SW 1271 (cell line): ENCODE measurements at places on chromosomes 7 and 10.
A peak's percentile ranks its signal among the peaks of the same experiment; 100 is the strongest.

DNA sequence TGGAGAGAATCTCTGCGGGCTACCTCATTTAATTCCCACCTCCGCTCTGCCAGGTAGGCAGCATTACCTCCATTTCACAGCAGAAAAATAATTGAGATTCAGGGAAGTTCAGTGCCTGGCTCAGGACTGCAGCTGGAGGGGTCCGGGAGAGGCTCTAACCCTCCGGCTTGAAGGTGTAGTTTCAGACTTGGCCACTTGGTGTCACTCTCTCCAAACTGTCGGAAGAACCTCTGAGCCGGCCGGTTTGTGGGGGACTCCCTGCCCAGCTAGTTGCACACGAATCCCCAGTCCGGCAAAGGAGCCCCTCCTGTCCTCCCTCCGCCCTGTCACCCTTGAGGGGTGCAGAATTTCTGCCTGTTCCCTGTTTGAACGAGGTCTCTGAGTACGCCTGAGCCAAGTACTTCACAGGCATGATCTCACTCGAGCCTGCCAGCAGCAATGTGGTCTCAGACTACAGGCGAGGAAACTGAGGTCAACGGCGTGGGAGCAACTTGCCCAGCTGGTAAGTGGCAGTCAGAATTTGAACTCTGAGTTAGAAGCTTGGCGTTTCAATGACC, 144.7 kb upstream of the ZNF716 start:
- no peak for DNase-seq

DNA sequence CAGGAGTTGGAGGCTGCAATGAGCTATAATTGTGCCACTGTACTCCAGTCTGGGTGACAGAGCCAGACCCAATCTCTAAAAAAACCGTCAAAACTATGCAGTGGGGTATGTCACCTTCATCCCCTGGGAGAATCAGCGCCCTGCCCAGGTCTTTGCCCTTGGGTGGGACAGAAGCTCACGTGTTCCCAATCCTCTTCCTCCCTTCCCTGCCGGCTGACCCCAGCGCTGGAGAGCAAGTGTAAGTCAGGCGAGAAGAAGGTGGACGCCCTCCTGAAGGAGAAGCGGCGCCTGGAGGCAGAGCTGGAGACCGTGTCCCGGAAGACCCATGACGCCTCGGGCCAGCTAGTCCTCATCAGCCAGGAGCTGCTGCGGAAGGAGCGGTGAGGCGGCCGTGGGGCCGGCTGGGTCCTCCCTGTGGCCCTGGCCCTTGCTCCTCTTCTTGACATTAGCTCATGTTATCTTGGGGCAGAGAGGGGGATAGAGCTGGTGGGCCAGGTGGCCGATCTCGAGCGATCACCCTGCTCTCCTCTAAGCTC, 64.8 kb upstream of the GTF2IRD1 start:
- no peak for DNase-seq

DNA sequence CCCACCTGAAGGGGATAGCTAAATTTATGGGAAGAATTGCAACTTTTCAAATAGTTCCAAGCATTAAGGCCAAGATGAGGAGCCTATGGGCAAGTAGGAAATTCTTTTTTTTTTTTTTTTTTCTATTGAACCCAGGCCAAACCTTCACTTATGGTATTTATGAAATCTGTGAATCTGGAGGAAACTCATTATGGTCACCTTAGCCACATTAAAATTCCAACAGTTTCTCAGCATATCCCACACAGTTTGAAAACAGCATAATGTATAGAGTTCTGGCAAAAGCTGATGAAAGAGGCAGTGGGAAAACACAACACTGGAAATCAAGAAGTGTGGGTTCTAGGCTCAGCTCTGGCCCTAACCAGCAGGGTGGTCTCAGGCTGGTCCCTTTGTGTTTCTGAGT, 236.9 kb downstream of the PTEN start:
- no peak for DNase-seq

DNA sequence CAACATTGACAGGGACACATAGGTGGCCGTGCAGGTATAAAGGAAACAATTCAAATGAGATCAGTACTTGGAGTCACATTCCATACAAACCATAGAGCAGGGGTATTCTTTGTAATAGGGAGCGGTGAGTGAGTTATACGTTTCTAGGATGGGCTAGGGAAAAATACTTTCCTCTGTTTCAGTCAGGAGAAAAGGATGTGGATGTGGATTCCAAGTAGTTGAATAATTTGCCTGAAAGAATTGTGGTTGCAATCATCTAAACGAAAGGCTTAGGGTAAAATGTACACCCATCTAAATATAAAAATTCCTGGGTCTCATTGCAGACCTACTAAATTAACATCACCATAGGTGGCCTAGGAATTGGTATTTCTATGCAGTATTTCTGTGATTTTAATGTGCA, 270.7 kb upstream of the IGFBP3 start:
- DNase-seq = no peak

DNA sequence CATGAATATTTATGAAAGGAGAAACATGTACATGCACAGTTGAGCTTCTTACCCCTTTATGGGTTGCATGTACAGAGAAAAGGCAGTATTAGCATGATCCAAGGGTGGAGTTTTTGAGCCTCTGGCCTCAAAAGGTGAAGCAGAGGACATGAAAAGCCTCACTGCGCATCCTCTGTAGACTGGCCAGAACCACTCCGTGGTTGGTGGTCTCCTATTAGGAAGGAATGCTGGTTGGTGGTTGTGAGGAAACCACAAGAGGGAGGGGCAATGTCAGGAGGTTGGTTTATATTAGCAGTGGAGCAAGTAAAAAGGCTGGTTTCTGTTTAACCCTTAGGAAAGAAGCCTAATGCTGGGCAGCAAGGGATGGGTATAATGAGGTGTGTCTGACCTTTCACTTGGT, 37.5 kb downstream of the AHCYL2 start:
- no peak for DNase-seq

GRCh38 chr7:7051206-7051877, 131.0 kb upstream of the C1GALT1 start:
- DNase-seq = peak; percentile 4

- DNase-seq = no peak
Measured at GRCh38 chr10:97904018-97904381, 54.4 kb downstream of the GOLGA7B start.

GRCh38 chr7:106420736-106421135, 136.0 kb upstream of the NAMPT start:
- no peak for DNase-seq

- no peak for DNase-seq
Measured at GRCh38 chr10:22824520-22824919, 103.3 kb upstream of the ARMC3 start.

- no peak for DNase-seq
Measured at GRCh38 chr7:116164552-116165306, 45.6 kb upstream of the TES start.

DNA sequence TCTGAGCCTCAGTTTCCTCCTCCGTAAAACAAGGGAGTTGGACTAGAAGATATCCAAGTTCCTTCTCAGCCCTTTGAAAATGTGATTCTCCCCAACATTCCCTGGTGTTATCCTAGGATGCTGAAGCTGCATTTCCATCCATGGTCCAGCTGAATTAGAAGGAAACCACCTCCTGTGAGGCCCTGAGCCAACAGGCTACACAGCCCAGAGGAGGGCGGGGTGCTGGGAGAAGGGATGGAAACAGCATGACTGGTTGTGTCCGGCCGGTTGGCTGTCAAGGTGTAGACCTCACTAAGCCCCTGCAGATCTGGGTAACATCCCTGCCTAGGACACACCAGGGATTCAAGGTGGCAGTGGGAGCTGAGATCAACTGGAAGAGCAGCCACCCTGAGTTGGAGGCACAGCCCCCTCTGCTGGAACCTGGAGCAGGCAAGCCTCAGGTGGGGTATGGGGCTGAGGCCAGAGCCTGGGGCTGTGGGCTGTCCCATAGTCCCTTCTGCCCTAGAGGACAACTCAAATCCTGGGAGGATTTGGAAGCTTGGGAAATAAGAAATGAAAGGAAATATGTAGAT, 72.0 kb downstream of the PAX2 start:
- no peak for DNase-seq
